Activated CD4-positive, alpha-beta T cell treated with anti-CD3 and anti-CD28 coated beads for 36 hours (primary cell): ENCODE measurements at places on chromosomes 7 and 10.

- DNase-seq, result no peak
Measured at GRCh38 chr7:16836481-16836880, 31.7 kb upstream of the AGR2 start.

- DNase-seq, result no peak
Measured at GRCh38 chr10:77861366-77861765, 65.2 kb downstream of the DLG5 start.

DNA sequence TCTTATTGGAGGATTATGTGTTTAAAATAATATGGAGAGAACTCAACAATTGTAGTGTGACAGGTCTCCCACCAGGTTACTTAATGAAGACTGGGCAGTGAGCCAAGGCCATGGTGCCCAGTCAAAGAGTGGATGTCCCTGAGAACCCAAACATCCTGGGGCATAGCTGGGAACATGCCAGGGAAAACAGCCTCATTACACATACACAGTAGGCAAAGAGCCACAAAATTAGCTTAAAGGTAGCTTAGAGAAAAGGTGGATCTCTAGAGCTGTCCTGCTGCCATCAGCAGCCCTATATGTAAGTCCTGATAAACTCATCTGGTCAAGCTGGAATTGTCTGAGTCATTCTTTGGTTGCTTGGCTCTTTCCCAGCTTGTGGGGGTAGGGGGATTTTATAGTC is 287.8 kb downstream of the PHF14 start:
- DNase-seq, result no peak

- DNase-seq, result no peak
Measured at GRCh38 chr10:64334084-64334483, 812.9 kb downstream of the REEP3 start.

DNA sequence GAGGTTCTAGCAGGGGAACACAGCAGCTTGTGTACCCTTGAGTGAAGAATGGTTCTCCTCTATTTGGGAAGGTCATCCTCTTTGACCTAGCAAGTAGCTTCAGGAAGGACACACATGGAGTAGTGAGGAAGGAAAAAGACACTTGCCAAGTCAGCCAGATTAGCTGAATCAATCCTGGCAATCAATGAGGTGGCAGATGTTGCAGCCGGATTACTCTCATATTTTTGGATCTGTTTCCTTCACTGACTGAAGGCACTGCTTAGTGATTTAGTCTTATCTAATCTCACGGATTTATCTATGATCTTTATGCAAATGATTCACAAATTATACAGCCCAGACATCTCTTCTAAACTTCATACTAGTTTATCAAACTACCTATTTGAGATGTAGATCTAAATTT is 218.8 kb downstream of the GPR158 start:
- DNase-seq, result no peak

- DNase-seq, result no peak
Measured at GRCh38 chr10:85916286-85916685, 450.3 kb downstream of the GRID1 start.

DNA sequence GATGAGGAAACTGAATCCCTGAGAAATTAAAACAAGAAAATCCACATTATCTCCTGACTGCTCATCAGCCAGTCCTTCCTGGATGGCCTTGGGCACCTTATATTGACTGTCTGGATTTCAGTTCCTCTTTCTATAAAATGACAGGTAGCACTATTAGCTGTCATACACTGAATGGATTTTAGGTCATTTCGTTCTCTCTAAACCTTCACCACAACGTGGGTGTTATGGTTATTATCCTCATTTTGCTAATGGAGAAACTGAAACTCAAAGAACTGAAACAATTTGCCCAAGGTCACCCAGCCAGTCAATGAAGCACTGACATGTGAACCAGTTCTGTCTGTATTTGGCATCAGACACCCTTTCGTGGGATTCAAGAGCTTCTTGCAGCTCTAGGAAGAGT is 193.8 kb downstream of the CYP26A1 start:
- no peak for DNase-seq

GRCh38 chr7:12409097-12409711 is 5.5 kb upstream of the VWDE start:
- no peak for DNase-seq

- DNase-seq, result no peak
Measured at GRCh38 chr7:96120445-96121225, 201.3 kb downstream of the SLC25A13 start.

- DNase-seq, result peak; percentile 56
Measured at GRCh38 chr7:140304191-140304799, 94.0 kb downstream of the SLC37A3 start.

DNA sequence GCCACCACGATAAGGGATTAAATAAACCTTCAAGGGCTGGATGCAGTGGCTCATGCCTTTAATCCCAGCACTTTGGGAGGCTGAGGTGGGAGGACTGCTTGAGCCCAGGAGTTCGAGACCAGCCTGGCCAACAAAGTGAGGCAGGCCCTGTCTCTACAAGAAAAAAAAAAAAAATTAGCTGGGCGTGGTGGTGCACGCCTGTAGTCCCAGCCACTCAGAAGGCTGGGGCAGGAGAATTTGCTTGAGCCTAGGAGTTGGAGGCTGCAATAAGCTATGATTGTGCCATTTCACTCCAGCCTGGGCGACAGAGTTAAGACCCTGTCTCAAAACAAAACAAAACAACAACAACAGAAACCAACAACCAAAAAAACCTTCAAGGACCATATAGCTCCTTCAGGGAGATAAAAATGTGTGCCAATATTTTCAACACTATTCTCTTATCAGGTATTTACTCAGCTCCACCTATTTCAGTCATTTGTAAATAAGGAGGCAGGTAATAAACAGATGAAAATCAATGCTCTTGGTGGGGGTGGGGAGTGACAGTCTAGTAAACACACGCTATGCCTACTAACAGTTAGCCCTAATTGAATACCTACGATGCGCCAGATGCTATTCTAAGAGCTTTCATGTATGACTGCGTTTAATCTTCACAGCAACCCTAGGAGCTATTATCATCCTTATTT is 13.2 kb downstream of the BAIAP2L1 start:
- DNase-seq, result no peak

GRCh38 chr7:117837841-117838240 is 35.4 kb downstream of the CTTNBP2 start:
- no peak for DNase-seq

DNA sequence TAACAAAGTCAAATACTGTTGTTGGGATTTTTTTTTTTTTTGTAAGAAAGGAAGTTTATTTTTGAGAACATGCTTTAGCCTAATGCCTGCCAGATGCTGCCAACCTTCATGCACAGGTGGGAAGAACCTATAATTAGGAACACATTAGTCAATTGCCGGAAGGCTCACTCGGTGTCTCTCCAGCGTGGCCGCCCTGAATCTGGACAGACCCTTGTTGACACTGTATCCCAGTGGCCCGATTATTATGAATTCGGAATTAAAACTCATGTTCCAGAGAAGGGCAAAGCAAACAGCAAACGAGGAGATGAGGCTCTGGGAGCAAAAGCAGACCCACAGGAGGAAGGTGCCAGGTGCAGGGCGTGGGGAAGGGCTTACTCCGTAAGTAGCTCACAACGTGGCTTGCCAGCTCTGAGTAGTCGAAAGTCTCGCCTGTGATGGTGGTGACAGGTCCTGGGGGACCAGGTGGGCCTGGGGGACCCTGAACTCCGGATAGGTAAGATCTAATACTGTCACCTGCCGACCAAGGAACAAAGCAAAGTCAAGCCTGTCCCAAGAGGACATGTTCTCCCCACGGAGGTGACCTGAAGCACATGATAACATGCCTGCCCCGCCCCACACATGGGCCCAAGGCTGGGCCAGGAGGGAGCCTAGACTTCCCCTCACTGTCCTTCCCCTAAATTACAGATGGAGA is 48.3 kb downstream of the COL17A1 start:
- DNase-seq, result no peak

GRCh38 chr7:101626069-101626671 is 2.9 kb downstream of the MYL10 start:
- no peak for DNase-seq

GRCh38 chr10:71888623-71889387 is 37.8 kb upstream of the PSAP start:
- DNase-seq, result peak; percentile 84

DNA sequence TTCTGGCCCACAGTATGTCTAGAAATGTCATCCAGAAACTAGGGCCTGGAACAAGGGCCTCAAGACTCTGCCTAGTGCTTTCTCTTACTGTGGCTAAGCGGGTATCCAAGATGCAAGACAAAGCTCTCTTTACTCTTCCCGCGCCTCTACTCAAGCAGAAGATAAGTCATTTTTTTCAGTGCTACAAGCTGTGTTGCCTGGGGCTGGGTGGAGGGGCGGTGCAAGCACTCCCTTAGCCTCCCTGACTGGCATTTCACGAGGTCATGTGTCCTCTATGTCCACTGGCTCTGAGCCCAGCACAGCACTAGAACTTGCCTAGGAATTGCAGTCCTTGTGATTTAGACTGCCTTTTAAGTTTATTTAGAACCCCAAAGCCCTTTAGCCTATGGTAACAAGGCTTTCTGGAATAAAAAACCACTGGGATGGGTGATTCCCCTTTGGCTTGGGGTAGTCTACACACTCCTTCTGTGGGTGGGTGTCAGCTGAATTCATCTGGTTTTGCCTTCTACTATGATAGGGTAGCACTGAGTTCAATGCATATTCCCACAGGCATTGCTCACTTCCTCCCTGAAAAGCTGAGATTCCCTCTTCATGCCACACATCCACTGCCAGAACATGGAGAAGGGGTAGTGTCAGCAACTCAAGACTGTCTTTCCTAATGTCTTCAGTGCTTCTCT is 371.8 kb upstream of the KCND2 start:
- DNase-seq, result no peak

GRCh38 chr10:45580371-45581215 is 92.0 kb downstream of the ZFAND4 start:
- peak; percentile 41 for DNase-seq

GRCh38 chr10:23868121-23868520 is 340.8 kb upstream of the KIAA1217 start:
- DNase-seq, result no peak

- peak; percentile 2 for DNase-seq
Measured at GRCh38 chr10:132485391-132485790, 52.2 kb upstream of the INPP5A start.

DNA sequence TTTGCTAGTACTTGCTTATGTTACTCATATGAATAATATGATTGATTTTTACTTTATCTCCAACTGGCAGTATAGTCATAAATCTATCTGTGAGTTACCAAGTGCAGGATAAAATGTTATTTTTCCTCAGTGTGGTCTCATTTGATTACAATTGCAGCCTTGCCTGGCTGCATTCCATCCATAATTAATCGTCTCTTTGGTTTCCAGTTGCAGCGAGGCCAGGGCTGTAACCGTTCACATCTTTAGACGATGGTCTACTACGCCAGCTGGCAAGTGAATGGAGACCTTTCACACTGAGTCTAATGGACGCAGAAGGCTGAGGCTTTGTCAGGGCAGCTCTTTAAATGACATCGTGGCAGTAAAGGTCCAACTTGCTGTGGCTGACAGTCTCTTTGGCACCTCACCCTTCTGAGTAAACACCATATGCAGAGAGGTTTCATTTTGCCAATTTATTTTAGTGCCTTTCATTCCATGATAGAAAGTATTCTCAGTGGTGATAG is 84.0 kb downstream of the ARL4A start:
- no peak for DNase-seq

DNA sequence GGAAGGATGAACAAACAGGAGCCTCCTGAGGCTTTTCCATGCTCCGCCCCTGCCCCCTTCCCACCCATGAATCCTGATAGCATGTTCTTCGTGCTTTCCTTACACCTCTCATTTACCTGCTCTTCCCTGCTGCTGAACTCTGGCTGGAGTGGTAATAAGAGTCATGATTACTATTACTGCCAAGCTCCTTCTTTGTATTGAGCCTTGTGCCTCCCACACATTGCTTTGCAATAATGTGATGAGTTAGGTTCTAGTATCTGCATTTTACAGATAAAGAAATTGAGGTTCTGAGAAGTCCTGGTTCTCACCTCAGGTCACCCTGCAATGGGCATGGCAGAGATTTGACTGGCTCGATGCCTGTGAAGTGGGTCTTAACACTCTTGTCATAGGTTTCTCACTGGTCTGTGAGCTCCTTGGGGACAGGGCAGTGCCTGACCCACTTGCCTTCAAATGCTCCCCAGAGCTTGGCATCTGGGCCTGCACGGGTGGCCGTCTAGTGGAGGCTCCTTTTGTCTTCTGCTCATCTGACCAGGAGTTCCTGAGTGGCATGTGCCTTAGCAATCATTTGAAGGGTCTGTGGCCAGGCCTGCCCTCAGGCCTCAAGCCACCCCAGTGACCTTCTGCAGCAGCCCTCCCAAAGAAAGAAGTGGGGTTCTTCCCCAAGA is 309.2 kb upstream of the ZMIZ1 start:
- no peak for DNase-seq

DNA sequence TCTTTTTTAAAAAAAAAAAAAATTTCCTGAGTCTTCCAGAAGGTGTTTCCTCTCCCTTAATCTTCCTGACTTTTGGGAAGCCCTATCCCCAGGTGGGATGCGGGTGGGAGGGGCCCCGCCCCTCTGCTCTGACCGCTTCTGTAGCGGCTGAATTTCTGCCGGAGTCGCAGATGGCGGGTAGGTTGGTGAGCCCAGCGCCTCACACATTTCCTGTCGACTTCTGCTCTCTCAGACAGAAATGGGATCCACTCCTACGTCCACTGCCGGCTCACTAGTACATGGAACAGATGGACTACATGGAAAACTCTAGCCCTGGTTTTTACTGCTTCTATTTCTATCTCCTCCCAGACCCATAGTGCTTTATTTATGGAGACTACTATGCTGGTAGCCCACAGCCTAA is 90.9 kb downstream of the NEUROD6 start:
- no peak for DNase-seq

DNA sequence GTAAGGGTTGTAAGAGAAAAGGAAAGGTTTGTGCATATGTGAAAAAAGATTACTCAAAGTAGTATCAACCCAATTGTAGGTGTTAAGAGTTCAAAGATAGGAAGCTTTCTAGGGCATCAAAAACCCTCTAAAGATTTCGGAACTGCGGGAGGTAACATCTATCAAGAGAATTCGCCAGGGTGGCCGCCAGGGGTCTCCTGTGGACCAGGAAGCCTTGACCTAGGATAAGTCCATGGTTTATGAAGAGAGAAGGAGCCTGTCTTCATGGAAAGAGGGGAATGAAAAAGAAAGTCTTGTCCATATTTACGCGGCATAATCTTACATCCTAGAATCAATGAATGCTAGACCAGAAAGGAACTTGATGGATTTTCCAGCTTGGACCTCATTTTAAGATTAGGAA is 140.7 kb upstream of the CALCR start:
- peak; percentile 60 for DNase-seq

DNA sequence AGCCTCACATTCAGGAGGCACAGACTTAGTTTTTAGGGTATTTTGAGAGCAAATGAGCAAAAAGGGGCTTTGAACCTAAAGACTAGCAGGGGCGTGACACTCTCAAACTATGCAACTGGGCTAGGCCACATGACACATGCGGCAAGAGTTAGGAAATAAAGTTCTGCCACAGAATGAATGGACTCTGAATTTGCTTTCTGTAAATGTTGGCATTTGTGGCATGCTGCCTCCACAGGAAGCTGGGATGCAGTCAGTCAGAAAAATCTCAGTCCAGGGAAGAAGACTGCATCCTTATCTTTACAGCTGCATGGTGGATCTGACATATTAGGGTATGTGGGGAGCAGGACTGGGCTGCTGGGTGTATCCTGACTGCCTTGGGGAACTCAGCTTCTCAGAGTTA is 181.0 kb downstream of the COBL start:
- DNase-seq, result no peak
